ENCODE measurements at places on chromosomes 2 and 18.

DNA sequence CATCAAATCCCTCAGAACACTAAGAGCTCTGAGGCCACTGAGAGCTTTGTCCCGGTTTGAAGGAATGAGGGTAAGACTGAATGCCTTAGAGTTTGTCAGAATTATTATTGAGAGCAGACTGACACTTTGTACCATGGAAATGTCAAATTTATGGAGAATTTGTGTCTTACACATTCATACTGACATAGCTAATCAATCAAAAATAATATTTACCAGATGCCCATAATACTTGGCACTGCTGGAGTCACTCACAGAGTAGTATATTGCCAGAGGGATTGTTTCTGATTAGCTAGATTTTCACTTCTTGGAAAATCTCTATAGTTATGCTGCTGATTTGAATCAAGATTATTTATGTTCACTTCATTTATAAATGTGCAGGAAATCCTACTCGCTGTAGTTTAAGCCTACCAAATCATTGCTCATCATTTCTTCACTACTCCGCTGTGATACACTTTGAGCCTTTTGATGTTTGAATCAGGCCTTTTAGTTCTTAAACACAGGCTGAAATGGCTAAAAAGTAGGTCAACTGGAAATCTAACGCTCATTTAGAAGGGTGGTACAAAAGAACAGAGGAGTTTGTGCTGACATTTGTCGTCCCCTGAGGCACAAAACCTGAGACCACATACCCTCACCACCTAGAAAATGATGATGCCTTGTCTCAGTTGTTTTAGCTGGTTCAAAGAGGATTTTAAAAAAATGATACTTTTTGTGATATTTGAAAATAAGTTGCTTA is 96.1 kb upstream of the CSRNP3 start:
- no peak for DNase-seq

DNA sequence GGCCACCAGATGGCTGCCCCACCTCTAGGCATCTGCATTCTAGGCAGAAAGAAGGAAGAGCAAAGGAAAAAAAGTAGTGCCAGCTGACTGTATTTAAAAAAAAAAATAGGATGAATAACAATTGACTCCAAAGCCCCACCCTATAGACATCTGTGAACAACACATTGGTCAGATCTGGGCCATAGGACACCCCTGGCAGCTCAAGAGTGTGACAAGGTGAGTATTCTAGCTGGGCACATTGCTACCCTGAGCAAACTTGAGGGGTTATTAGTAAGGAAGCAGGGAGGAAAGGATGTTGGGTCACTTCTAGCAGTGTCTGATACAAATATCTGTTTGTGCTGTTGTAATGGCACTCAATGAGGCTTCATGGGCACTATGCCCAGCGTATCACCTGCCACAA is 58.6 kb upstream of the NPAS2 start:
- no peak for DNase-seq

- DNase-seq = no peak
Measured at GRCh38 chr2:229287823-229288222, 16.7 kb upstream of the PID1 start.

GRCh38 chr2:229715895-229716507 is 1.6 kb upstream of the DNER start:
- DNase-seq = no peak

DNA sequence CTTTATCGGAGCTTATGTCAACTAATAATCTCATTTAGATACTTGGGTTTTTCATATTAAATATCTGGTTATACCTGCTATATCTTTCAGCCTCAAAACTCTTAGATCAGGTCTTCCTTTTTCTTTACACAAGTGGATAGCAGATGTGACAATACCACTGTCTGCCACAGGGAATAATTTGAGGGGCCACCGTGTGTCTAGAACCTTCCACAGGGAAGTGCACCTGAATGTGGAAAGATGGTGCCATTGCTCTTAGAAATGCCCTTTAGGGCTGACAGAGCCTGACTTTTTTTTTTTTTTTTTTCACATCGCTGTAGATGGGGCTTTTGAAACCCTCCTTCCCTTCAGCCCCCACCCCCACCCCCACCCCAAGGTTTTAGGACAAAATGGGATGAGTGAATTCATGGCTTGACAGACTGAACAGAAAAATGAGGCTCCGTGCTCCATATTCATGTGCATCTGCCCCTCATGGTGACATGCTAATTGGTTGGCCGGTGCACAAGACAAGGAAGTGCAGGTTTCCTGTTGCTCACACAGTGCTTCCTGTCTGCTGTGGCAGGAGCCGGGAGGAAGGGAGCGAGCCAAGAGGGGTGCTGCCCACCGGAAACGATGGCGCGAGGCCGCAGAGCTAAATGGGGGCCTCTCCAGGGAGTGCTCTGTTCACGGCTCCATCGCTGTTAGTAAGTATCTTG is 246.0 kb downstream of the LDLRAD4 start:
- peak; percentile 83 for DNase-seq

- DNase-seq = no peak
Measured at GRCh38 chr2:58527647-58528046, 286.5 kb upstream of the FANCL start.

GRCh38 chr2:1947316-1947715 is 203.0 kb upstream of the PXDN start:
- DNase-seq = no peak

GRCh38 chr2:138000009-138000408 is 35.7 kb downstream of the HNMT start:
- no peak for DNase-seq

DNA sequence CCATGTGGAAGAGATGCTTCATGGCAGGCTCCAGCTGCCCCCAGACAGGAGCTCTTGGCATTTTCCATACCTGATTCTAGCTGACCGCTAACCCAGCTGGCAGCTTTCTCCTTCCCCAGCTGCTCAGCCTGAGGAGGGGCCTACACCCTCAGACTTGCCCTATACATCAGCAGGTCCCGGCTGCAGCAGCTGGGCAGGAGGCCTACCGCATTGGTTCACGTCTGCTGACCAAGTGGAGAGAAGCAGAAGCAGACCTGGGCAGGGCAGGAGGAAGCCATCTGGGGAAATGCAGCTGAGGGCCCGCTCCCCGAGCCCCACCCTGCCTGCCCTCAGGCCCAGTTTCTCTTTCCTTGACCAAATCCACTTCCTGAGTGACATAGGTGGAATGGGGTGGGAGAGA is 50.7 kb downstream of the LBH start:
- DNase-seq = peak; percentile 80

- DNase-seq = no peak
Measured at GRCh38 chr18:25230658-25231326, 121.2 kb downstream of the ZNF521 start.

DNA sequence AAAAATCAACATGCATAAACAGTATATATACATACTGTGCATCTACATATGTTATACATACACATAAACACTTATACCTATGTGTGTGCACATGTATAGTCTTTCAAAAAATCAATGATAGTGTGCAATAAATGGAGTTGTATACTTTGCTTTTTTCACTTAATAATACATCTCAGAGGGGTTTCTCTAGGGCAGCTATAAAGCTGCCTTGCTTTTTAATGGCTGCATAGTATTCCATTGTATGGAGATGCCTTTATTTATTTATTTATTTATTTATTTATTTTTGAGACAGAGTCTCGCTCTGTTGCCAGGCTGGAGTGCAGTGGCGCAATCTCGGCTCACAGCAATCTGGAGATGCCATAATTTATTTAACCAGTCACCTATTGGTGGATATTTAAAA is 7.4 kb upstream of the RNF125 start:
- no peak for DNase-seq

GRCh38 chr2:174052584-174052976 is 87.4 kb upstream of the SP3 start:
- DNase-seq = no peak

DNA sequence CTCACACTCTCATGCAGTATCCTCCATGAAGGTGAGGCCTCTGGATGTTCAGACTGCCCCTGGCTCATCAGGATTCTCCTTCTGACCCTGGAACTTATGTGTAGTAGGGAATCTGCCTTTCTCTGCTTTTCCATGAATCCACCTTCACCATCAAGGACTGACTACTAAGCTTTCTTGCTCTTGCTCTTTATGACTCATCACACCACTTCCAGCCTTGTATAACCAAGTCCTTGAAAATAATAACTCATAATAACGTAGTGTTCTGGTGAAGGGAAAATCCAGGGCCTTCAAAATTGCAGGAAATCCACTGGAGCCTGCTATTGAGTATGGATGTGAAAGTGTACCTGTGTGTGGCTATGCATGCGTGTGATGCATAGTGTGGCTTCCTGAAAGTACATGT is 11.3 kb upstream of the KCNS3 start:
- no peak for DNase-seq

- DNase-seq = no peak
Measured at GRCh38 chr18:79748321-79749180, 49.2 kb upstream of the KCNG2 start.

- DNase-seq = no peak
Measured at GRCh38 chr2:226208726-226209125, 590.9 kb downstream of the IRS1 start.

All from CD4-positive, alpha-beta T cell treated with Interleukin-15 for 1 hour (primary cell).